ENCODE measurements at places on chromosomes 12 and 14.

DNA sequence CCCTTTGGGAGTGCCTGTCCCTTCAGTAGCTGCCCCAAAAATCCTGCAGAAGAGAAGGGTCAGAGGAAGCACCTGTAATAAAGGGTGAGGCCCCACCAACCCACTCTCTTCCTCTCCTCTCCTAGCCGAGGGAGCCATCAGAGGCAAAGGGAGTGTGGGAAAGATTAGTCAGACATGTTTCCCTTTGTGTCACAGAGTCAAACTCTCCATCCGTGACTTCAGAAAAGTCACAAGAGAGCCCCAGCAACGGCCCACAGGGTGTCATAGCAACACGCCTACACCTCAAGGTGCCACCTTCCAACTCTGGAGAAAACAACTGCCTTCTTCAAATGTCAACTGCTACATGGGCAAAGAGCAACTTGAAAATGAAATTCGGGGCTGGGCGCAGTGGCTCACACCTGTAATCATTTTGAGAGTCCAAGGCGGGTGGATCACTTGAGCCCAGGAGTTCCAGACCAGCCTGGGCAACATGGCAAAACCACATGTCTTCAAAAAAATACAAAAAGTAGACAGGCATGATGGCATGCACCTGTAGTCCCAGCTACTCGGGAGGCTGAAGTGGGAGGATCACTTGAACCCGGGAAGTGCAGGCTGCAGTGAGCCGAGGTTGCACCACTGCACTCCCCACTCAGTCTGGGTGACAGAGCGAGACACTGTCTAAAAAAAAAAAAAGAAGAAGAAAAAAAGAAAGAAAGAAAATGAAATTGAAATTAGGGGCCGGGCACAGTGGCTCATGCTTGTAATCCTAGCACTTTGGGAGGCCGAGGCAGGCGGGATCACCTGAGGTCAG, 17.7 kb upstream of the CD27 start:
- DNase-seq = no peak

- DNase-seq = no peak
Observed at GRCh38 chr12:10372559-10372958, 17.3 kb downstream of the KLRK1 start.

- no peak for DNase-seq
Observed at GRCh38 chr14:74756326-74756725, 6.8 kb upstream of the YLPM1 start.

DNA sequence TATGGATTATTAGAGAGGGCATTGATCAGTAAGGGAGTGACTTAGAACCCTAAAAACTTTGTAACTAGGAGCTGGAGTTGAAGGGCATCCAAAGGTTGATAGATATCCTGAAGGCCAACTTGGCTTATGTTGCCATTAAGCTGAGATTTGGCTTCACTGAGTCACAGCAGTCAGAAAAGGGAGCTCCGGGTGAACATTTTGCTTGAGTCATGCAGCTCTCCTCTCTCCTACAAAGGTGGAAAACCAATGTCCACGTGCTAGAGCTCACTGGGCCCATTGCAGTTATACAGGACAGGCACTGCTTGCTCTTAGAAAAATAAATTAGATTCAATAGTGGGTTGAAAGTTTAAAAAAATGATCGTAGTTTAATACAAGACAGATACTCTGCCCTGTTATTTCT, 87.3 kb upstream of the LRIG3 start:
- DNase-seq = no peak

- DNase-seq = no peak
Observed at GRCh38 chr12:117671734-117672133, 297.1 kb downstream of the KSR2 start.

DNA sequence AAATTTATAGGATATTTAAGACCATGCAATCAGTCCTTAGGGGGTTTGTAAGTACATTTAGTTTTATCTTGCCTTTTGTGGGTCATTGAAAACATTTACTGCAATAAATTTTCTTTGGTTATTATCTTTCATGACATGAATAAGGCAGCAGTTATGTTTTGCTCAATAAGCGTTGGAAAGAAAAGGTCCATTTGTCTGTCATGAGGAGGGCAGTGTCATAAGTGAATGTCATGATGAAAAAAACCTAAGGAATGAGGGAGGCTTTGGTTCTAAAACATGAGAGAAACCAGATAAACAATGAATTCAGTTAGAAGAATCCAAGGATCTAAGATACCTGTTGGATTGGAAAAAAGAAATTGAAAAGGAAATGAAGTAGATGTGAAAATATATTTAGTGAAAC, 209.4 kb downstream of the NAV3 start:
- DNase-seq = no peak

DNA sequence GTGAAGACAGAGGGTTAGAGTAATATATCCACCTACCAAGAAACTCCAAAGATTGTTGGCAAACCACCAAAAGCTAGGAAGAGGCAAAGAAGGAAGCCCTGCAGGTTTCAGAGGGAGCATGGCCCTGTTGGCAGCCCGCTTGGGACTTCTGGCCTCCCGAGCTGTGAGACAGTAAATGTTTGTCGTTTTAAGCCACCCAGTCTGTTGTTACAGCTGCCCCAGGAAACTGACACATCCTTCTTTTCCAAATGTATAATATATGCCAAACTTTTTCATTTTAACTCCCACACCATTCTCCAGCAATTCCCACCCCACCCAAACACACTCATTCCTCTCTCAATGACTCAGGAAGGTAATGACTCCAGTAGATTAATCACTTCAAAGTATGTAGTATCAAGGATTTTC, 74.0 kb downstream of the RPS29 start:
- no peak for DNase-seq

DNA sequence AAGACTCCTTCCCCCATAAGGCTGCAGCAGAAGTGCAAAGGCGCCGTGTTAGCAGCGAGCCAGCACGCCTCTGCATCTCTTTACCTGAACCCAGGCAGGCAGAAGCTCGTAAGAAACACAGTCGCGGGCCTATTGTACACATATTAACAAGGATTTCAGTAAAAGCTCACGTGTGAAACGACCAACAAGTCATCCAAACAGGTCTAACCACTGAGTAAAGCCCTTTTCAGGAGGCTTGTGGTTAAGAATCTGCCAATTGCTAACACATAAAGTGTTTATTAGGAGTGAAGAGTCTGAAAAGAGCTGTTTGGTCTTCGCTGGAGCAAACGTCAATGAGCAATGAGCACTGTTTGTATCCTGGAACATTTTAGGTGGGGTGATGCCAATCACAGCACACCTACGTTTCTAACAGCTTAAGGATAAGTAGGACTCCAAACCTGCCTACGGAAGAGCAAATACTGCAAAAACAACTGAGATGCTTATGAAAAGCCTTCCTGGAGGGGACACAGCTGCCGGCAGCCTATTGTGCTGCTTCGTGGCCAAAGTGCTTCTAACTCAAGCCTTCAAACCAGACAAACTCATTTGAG, 43.1 kb downstream of the PRKAB1 start:
- DNase-seq = no peak

- no peak for DNase-seq
Observed at GRCh38 chr14:94074534-94074933, 6.5 kb downstream of the DDX24 start.

DNA sequence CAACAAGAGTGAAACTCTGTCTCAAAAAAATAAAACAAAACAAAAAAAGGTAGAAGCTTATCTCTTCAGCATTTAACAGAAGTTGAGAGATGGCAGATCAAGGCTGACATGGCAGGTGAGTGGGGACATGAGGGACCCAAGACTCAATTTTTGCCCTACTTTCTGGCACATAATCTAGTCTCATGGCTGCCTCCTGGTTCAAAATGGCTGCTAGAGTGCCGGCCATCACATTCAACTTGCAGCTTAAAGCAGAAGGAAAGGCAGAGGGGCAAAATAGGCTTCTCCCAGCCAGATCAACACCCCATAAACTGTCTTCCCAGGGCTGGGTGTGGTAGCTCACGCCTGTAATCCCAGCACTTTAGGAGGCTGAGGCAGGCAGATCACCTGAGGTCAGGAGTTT, 784.9 kb downstream of the MED13L start:
- DNase-seq = no peak

- no peak for DNase-seq
Observed at GRCh38 chr14:99562856-99563748, 40.9 kb downstream of the CCDC85C start.

DNA sequence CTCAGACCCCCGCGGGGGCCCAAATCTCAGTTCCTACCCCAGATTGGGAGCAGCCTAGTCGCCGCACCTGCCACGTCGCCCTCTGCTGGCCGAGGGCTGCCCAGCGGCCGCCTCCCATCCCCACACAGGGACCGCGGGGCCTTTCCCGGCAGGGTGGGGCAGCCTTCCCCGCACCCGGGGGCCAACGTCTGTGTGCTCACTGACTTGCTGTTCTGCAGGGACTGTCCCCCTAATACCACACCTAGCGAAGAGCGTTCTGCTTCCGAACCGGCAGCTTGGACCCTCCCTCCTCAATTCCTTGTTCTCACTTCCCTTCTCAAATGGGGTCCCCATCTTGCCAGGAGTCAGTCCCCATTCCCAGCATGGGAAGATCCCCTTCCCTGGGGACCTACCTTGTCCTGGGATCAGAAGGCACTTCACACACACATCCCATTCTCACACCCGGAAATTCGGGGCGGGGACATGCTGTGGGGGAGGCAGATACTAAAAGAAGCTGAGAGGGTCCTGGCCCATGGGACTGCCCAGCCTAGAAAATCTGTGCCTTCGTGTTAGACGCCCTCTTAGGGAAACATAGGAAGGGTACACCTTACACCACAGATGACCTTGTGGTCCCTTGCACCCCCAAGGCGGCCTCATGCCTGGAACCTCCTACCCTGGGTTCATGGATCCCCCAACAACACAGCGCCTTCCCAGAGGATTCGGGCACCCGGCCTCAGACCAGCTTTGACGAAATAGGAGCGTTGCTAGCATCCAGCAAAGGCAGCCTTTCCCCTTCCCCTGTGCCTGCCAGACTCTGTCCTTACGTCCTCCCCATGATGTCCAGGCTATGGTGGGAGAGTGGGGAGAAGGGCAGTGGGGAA, 16.4 kb downstream of the ACVRL1 start:
- DNase-seq = peak; percentile 24

GRCh38 chr12:105955976-105956375, 182.8 kb downstream of the NUAK1 start:
- no peak for DNase-seq

DNA sequence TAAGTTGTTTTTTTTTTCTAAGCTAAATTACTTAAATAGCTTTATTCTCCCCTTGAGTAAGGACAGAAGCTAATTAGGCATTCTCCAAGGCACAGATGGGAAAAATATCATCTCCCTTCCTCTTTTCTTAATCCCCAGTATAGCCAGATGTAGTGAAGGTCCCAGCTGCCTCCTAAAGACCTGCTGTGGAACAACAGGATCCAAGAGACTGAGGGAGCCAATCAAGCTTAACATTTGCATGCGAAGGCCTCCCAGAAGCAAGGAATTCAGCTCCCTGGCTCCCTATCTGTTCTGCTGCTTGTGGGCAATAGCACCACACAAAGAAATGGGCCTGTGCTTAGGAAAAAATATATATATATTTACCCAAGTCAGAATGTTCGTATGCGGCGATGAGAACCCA, 255.2 kb downstream of the SYT1 start:
- DNase-seq = no peak

GRCh38 chr12:51887476-51888315, at the start of gene ANKRD33:
Gene ANKRD33 (plus strand): TSS chr12:51888103. CDS start chr12:51888187, 84 bp downstream.
- no peak for DNase-seq

Measured in activated gamma-delta T cell (primary cell).